Heart left ventricle (tissue), 16 donors: ENCODE measurements at places on chromosomes 12 and 14. TPM values are rescaled to one million over a fixed set of nuclear protein-coding genes. Genes with fewer than 3 reads are reported as not detected.

DNA sequence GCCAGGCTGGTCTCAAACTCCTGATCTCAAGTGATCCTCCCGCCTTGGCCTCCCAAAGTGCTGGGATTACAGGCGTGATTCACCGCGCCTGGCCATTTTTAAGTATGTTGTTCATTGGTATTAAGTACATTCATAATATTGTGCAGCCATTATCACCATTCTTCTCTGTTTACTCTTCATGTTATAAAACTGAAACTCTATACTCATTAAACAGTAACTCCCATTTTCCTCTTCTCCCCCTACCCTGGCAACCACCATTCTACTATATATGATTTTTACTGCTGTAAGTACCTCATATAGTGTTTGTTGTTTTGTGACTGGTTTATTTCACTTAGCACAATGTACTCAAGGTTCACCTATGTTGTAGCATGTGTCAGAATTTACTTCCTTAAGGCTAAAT, 23.1 kb downstream of the METAP2 start:
- no peak for DNase-seq

- DNase-seq = no peak
Observed at GRCh38 chr14:24804552-24805212, 170.7 kb upstream of the GZMB start.

DNA sequence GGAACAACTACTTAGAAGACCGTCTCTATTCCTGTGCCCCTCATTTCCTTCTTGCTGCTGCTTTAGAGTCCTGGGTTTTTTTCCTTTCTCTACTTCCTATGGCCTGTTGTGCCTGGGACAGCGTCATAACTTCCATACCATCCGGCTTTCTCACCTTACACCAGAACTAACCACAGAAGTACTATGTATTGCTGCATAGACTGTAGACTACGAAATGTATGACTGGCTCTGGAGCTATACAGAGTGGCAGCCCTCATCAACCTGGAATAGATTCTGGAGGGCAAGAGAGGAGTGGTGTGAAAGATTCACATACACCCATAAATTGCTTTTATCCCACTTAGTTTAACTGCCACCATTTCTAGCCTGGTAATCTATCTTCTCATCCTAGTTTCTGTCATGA, 16.9 kb upstream of the SRP54 start:
- no peak for DNase-seq

DNA sequence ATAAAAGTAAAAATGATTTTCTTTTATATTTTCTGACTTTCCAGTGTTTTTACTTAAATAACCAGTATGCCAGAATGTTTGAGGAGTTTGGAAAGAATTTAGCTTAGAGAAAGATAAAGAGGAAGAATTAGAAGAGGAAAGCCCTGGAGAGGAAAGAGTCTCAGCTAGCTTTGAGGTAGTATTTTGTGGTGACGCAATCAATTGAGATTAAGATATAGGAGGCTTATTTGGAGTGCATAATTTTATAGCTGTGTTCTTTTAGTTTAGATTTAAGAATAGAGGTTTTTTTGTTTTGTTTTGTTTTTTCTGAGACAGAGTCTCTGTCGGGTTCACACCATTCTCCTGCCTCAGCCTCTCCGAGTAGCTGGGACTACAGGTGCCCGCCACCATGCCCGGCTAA, 18.1 kb downstream of the CLEC2B start:
- no peak for DNase-seq

DNA sequence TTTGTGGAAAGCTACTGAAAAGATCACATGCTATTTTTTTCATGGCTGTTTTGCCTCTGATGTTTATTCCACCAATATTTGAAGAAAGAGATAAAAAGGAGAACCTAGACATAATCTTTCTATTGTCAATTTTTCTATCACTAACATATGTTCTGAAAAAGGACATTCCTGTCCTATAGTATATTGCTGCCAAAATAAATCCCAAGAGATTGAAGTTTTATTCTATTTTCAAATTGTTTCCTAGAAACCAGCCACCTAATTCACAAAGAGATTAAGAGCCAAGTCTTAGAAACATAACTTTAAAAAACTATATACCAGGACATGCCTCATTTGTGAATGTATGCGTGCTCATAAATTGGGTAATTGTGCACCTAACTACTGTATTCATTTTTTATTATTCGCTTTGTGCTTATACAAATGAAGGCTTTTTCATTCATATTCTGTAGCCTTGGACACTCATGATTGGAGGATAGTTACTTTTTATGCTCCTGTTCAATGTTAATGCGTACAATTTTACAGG, 200.7 kb downstream of the FUT8 start:
- DNase-seq = no peak

DNA sequence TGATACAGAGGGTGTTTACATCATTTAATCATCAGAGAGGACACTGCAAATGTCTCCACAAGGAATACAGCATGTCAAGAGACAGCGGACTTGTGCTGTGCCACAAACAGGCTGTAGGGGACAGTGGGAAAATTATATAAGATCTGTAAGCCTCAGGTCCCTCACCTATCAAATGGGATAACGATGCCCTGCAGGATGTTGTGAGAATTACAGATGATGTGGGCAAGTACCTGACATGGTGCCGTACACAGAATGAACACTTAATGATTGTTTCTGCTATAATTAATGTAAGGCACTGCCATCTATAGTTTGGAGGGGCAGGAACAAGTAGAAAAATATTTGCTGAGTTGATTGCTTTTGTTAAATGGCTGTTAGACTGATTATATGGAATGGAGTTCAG, 81.9 kb upstream of the GTF2A1 start:
- no peak for DNase-seq

DNA sequence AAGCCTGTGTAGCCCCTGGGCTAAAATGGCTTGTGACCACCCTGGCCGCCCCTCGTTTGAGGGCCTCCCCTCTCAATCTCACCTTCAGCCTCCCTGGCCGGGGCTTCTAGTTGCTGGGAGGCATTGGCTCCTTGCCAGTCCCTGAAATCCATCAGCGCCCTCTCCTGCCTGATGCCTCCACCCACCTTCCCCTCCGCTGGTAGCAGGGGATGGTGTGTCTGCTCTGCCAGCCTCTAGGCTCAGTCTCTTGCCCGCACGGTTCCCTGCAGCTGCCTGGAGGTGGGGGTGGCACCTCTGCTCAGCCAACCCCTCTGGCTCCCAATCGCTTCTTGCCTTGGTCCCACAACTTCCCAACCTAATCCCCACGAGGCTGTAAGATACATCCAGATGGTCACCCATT, 167.9 kb downstream of the PHETA1 start:
- no peak for DNase-seq

DNA sequence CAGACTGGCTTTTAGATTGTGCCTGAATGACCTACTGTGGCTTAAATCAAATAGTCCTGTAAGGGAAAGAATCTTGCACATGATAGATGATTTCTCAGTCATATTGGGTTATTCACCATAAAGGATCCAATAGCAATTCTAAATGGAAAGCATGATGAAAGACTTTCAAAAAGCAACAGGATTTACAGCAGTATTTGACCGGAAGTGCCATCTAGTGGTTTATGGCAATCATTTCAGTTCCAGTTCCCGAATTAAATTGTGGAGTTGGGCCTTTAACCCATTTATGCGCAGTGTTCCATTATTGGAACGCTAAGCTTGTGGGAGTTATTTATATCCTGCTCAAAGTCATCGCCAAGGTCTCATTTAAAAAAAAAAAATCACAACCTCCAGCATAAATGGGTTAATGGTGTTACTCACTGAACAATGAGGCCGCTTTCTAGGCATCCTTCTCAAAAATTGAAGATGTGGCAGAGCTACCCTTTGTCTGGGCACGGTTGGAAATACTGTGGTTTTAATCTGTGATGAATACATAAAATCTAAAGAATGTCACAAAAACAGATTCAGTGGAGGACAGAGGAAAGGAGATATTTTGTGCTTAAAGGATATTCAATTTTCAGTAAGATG, 60.8 kb upstream of the REP15 start:
- no peak for DNase-seq

DNA sequence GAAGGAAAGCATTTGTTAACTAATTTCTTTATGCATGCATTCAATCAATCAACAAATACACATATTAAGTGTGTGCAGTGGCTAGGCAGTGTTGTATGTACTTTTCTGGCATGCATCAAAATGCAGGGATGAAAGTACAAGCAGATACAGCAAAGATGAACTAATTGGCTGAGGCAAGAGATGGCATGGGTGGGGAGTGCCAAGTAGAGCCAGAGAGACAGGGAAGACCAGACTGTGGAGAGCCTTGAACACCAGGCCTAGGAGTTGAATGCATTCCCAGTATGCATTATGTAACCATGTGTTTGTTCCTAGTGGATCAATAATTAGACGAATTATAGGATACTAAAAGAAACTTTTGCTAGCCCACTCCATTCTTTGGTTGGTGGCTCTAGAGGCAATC, 17.3 kb upstream of the LMNTD1 start:
- DNase-seq = no peak

DNA sequence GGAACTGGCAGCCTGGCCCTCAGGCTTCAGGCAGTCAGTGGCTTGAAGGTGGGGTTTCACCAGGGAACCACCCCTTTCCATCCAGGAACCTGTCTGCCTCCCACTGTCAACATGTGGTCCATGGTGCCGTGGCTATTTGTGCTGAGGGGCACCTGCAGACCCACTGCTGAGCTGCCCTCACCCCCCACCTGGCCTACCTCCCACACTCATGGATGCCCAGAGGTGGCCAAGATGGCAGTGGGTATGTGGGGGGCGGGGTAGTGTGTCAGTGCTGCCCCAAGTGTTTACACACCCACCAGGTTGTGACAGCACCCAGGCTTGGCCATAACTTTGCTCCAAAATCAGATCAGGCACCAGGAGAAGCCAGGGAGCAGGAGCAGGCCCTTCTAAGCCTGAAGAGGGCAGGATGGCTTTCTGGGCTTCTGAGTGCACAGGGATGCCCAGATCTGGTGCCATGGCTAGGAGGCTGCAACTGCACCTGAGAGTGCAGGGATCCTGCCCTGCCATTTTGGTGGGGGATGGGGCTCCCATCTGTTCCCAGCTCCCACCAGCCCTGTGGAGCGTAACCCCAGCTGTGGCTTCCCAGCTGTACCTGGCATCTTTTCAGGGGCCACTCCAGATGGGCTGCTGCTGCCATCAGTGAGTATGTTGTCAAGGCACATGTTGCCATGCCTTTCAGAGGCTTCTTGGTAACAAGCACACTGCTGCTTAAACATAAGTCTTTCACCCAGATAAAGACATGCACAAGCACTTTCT, 263.9 kb downstream of the LRIG3 start:
- DNase-seq = no peak

DNA sequence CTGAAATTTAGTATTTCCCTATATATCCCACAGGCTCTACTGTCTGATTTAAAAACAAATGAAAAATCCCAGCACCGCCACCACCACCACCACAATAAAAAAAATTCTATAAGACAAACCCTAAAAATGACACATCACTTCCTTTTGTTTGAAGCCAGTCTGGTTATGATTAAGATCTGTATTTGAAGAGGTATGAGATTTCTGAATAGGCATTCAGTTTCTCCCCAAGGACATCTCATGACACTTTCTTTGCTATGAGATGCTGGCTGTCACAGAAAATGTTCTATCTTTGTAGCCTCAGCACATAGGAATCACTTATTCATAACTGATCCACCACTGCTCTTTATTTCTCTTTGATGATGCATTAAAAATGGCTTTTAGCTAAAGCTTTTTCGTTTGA, 1071.0 kb downstream of the SLC6A15 start:
- no peak for DNase-seq

DNA sequence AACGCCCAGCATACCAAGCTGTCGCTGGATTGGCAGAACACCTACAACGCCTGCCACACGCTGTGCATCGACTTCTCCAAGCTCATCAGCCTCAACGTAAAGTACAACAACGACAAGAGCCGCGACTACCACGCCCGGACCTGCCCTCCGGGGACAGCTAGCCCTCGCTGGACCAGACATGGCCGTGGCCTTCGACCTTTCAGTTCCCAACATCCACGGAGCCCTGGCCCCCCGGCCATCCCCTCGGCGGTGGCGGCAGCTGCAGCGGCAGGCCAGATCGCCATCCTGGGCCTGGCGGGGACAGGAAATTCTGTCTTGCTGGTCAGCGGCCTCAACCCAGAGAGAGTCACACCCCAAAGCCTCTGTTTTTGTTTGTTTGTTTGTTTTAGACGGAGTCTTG, 132.6 kb upstream of the FUT8 start:
- DNase-seq = no peak

DNA sequence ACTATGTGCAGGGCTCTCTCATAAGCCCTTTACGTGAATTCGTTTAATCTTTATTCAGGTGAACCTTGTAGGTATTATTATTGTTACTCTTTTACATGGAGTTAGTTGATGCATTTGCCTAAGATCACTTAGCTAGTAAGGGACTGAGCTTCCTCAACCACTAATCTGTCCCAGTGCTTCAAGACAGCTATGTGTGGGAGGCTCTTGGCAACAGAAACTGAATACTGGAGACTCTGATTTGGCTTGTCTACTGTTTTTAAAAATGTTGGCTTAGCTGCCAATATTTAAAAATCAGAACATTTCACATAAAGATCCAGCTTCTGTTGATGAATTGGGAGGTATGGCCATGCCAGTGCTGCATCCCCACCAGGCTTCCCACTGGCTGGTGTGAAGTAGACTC, 6.8 kb downstream of the KNTC1 start:
- DNase-seq = no peak

DNA sequence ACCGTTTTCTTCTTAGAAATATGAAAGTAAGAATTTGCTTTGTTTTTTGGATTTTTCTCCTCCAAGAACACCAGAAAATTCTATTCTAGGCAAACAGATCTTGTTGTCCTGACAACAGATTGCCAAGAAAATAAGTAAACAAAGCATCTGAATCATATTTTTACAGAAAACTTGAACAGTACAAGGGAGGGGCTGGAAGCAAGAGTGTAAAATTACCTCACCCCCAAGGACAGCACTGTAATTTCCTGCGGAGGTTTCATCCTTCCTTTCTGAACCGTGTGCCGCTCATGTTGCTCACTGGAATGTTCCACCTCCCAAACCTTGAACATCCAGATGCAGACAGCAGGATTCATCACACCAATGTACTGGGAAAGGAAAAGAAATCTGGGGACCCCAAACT, 5.4 kb upstream of the CAMKK2 start:
- DNase-seq = no peak

- no peak for DNase-seq
Observed at GRCh38 chr12:57230381-57231155, 1.1 kb downstream of the SHMT2 start.

- DNase-seq = no peak
Observed at GRCh38 chr12:74953697-74954096, 255.9 kb downstream of the KCNC2 start.

- no peak for DNase-seq
Observed at GRCh38 chr12:69947123-69947522, 122.1 kb downstream of the MYRFL start.

GRCh38 chr12:100043631-100044030, 58.9 kb upstream of the ANKS1B start:
- DNase-seq = no peak

The KRT83 gene
- not detected for polyA plus RNA-seq

The TAS2R10 gene
- polyA plus RNA-seq = not detected

The JAG2 gene
- polyA plus RNA-seq = 25.2 TPM

The SCNN1A gene
- polyA plus RNA-seq = 0.11 TPM

The IL23A gene
- polyA plus RNA-seq = 0.29 TPM

The CELA1 gene
- polyA plus RNA-seq = not detected

The SMARCD1 gene
- 19.3 TPM for polyA plus RNA-seq

The CLEC1A gene
- 2.5 TPM for polyA plus RNA-seq

The SERPINA12 gene
- not detected for polyA plus RNA-seq

The BCL11B gene
- 0.04 TPM for polyA plus RNA-seq

The KCNC2 gene
- polyA plus RNA-seq = not detected

The PTCSC3 gene
- not detected for polyA plus RNA-seq
